Activated T-cell treated with anti-CD3 and anti-CD28 coated beads for 1 hour (primary cell): ENCODE measurements at places on chromosomes 12 and 14.

DNA sequence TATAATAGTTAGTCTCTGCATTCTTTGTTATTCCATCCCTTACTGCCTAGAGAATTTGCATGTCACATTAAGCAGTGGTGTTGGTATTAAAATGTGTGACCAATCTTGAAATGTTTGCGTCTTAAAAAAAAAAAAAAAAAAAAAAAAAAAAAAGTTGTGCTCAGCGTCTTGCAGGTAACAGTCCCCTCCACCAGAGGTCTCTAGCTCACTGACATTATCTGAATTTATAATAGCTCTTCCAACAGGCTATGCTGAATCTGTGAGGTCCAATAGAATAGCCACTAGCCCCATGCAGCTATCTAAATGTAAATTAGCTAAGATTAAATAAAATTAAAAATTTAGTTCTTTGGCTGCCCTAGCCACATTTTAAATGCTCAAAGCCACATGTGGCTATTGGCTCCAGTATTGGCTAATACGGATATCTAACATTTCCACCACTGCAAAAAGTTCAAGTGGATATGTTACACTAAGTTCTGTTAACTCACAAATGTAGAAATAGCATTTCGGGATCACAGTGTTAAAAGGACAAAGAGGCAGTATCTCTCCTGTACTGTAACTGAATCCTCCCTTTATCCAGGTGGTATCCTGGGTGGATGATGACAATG lies 28.7 kb downstream of the NKX2-8 start:
- DNase-seq: no peak

DNA sequence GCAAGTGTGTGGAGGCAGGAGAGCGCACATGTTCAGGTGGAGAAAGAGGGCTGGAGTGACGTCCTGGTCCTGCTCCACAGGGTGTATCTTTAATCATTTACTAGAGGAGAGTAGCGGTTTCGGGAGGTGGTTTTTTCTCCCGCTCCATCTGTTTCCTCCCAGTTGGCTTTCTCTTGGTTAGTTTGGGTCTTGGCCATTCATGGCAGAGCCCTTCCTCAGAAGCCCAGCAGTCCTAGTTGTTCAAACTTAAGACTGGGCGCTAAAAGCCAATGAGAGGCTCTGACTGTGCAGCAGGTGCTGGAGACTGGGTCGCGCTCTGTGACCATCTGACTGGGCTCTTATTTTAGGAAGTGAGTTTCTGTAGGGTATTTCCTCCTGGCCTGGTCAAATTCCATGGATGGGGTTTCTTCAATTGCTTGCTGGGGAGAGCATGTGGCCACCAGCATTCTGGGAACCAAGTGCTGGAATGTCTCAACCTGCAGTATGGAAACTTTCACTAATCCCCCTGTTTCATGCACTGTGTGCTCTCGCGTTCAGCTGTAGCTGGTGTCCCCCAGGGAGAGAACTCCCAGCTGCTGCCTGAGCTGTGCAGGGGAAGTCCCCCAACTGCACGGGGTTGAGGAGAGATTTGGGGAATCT lies 27.4 kb upstream of the TSPAN9 start:
- DNase-seq: no peak

GRCh38 chr12:6360578-6361490 lies 14.5 kb downstream of the SCNN1A start:
- no peak for DNase-seq

GRCh38 chr14:78181270-78181669 lies 11.1 kb downstream of the NRXN3 start:
- no peak for DNase-seq

- DNase-seq: no peak
Observed at GRCh38 chr12:119153477-119154434, 25.0 kb upstream of the HSPB8 start.

DNA sequence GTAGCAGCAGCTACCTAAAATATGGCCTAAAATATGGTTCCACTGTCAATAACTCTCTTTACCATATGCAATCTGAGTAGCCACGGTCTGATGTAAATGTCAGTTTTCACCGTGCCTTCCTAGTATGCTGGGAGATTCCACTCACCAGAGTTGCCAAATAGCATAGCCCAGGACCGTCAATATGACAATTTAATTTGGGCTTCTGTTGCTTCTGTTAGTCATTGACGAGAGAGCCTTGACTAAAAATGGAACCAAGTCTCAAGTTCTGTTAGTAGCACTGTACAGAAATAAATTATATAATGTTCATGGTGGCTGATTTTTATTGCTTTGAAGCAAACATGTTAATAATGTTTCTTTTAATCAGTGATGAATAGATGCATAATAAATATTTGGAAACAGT lies 348.4 kb downstream of the BCAT1 start:
- DNase-seq: no peak

GRCh38 chr12:48795550-48796455 lies 6.9 kb upstream of the ADCY6 start:
- DNase-seq: peak; percentile 37

GRCh38 chr12:10153271-10154144 lies 18.4 kb downstream of the OLR1 start:
- DNase-seq: peak; percentile 39

GRCh38 chr12:113612076-113612728 lies 140.5 kb upstream of the LHX5 start:
- no peak for DNase-seq

- no peak for DNase-seq
Observed at GRCh38 chr12:64792128-64792527, 32.3 kb upstream of the TBC1D30 start.

GRCh38 chr12:117052386-117053049 lies 46.7 kb downstream of the TESC start:
- DNase-seq: no peak

GRCh38 chr12:12812618-12813119 lies 477 bp upstream of the DDX47 start:
- DNase-seq: no peak
